ENCODE measurements at places on chromosomes 3 and 15.

GRCh38 chr3:158768881-158769543 lies 32.8 kb upstream of the MFSD1 start:
- no peak for DNase-seq

- DNase-seq = no peak
Measured at GRCh38 chr15:77436822-77437221, 16.1 kb downstream of the HMG20A start.

GRCh38 chr3:181363231-181363630 lies 348.5 kb upstream of the SOX2 start:
- DNase-seq = no peak

GRCh38 chr3:117036259-117036799 lies 326.8 kb downstream of the TUSC7 start:
- DNase-seq = no peak

DNA sequence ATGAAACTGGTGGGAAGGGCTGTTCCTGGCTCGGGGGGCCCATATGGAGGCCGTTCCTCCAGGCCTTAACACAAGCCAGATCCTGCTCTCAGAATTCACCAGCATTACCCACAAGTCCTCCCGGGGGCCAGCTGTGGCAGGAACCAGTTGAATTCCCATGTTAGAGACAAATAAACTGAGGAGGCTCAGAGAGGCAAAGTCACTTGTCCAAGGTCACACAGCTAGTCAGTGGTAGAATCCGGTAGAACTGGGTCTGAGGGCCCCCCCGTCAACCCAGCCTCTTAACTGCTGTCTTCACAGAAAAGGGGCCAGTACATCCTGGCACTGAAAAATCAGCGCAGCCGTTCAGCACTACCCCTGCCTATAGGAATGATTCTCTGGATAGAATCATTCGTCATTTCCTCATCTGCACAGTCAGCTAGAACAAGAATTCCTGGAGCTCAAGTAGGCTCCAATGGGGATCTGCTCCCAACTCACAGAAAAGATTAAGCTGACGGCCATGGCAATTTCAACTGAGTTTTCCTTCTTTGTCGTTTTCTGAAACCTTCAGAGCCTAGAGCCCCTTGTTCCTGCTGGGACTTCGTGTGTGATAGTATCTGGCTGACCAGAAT lies 12.2 kb upstream of the TSEN2 start:
- DNase-seq = no peak

Data from DND-41 (cell line).